ENCODE measurements at places on chromosomes 1 and 21.
A peak's percentile ranks its signal among the peaks of the same experiment; 100 is the strongest.

GRCh38 chr1:64488862-64489261, 18.9 kb downstream of the CACHD1 start:
- DNase-seq, result no peak

DNA sequence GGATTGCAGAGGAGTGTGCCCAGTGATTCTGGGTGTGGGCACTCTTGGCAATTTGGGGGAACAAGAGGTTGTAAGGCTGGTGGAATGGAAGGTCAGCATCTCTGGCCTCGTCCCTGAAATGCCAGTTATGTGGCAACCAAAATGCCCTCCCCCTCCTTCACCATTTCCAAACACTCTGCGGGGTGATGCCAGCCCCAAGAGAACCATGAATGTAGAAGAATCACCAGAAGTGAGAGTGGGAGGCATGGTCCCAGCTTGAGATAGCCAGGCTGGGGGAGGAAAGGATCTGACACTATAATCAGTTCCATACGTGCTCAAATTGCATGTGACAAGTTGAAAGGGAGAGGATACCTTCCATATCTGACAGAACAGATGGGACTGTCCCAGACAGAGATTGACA, 88.7 kb upstream of the EDN2 start:
- no peak for DNase-seq

DNA sequence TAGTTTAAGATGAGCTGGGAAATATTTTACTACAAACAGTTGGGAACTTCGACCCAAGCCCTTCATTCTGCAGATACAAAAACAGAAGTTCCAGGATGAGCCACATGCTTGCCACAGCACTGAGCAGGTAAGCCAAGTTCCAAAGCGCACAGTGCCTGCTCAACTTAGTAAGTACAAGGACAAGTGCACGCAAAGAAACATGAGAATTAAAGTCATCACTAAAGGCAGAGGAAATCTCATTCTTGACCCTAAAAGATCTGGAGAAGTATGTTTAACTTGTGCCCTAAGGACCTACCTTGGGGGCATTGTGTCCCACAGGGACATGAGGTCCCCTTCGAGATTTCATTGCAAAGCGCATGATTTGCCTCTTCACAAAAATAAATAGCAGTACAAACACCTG, 1.2 kb upstream of the UBAP2L start:
- DNase-seq, result no peak

GRCh38 chr21:43717166-43717853, 1.6 kb upstream of the PDXK start:
- DNase-seq, result no peak

DNA sequence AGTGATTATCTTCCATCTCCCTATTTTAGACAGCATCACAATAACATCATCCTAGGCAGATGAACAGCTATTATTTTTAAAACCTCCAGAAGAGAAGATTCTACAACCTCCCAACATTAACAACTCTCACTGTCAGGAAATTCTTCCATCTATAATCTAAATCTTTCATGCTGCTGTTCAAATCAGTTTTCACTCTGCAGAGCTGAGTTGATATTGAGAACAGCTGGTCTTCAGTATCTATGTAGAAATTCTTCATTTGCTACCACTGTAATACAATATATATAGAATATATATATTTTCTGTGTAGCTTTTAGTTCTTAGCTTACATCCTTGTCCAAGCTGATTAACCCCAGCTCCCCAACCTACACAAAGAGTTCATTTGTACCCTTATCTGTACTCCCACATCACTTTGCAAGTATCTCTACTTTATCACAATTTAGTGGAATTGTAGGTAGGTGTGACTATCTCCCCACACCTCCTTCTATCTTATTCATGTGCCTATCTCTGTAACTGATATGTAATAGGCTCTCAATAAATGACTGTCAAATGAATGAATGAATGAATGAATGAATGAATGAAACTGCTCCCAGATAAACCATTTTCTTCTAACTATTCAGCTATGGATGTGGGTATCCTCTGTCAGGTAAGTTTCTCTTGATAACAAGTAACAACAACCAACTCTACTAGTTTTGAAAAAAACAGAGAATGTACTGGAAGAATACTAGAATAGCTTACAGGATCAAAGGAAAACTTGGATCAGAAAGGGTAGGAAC, 37.4 kb upstream of the PKN2 start:
- DNase-seq, result no peak

DNA sequence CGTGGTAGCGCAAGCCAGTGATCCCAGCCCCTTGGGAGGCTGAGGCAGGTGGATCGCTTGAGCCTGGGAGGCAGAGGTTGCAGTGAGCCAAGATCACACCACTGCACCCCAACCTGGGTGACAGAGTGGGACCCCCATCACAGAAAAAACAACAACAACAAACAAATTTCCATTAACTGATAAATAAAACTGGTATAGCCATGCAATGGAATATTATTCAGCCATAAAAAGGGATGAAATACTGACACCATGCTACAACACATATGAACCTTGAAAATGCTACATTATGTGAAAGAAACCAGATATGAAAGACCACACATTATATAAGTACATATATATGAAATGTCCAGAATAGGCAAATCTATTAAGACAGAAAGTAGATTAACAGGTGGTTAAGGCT, 12.0 kb downstream of the CLCC1 start:
- DNase-seq, result no peak

DNA sequence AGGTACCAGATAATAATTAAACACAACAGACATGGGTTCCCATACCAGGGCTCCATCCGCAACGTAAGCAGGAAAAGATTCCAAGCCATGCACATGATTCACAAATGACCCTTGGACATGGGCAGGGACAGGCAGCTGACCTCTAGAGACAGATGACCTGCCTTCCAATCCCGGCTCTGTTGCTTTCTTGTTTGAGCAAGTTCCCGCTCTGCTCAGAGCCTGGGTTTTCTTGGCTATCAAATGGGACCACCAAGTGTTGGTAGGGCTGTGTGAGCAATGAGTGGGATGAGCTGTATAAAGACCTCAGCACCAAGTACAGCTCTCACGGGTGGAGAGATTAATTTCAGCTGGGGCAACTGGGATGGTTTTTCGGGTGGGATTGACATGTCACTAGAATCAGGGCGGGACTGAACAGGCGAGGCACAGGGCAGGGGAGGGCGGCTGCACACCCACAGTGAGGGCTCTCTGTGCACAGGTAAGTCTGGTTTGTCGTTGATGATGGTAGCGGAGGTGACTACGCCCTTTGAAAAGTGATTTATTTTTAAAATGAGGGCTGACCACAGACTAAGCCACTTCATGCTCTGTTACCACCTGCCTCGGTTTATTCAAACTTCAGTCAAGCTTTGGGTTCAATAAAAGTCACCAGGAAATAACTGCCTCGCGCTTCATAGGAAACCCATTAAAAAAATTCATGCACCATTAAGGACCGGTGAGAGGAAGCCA, 57.5 kb upstream of the IFFO2 start:
- DNase-seq, result no peak

DNA sequence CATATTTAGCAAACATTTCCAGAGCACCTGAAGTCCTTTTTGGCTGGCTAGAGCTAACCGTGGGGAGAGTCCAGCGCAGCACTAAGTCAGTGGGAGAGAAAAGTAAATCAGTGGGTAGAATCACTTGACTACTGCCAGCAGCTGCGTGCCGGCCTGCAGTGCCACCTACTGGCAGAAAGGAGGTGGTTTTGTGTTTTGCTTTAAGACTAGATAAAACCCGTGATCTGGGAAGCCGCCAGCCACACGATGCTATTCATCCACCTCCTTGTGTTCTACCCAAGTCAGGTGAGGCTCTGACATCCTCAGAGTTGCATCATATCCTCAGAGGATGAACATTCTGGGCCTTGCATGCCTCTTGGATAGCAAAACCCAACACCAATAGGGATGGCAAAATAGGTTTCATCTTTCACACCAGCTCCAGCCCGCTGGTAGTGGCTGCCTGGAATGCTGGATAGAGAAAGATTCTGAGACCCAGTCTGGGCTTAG, 14.1 kb upstream of the HEYL start:
- DNase-seq, result peak; percentile 56

DNA sequence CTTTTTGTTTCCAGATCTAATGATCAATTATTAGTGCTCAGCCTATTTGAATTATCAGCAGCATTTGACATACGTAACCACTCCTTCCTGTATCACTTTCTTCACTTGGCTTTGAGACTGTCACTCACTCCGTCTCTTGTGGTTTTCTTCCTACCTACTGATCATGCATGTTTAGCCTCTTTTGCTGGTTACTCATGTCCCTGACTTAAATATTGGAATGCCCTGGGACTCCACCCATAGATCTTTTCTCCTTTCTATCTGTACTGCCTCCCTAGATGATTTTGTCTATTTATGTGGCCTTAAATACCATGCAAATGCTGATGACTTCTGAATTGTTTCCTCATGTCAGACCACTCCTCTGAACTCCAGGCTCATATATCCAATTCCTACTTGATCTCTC, 57.7 kb upstream of the PDE4B start:
- DNase-seq, result no peak

DNA sequence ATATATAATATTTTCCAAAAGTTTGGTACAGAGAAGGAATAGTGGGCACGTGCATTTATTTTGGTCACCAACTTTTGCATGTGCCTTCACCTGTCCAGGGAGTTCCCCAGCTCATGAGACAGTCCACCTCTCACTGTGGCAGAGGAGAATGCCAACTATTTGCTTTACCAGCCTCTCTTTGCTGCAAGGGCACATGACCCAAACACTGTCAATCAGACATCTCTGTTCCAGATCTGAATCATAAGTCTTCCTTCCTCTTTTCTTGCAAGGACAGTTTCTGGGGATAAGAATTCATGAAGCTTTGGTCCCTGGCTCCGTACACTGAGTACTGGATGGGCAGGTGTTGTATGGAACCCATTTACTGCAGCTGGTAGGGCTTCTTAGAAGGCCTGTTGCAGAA, 38.6 kb downstream of the C1orf87 start:
- DNase-seq, result no peak

DNA sequence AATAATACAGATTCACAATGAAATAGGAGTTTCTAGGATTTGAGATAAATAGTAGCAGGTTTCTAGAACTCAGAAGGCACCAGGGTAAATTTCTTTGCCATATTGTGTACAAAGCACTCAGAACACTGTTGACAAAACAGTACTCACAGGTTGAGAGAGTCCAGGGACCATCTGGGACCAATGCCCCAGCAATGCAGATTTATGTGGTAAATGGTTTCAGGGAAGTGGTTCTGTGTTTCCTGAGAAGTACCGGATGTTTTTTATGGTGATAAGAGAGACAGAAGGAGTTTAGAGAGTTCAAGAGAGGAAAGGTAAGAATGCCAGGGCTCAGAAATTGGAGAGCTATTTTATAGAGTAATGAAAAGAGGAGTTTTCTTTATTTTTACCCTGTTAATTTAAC, 29.6 kb upstream of the DIPK1A start:
- no peak for DNase-seq

- DNase-seq, result no peak
These were observed 21.4 kb downstream of the AHCYL1 start for GRCh38 chr1:110005971-110006370.

DNA sequence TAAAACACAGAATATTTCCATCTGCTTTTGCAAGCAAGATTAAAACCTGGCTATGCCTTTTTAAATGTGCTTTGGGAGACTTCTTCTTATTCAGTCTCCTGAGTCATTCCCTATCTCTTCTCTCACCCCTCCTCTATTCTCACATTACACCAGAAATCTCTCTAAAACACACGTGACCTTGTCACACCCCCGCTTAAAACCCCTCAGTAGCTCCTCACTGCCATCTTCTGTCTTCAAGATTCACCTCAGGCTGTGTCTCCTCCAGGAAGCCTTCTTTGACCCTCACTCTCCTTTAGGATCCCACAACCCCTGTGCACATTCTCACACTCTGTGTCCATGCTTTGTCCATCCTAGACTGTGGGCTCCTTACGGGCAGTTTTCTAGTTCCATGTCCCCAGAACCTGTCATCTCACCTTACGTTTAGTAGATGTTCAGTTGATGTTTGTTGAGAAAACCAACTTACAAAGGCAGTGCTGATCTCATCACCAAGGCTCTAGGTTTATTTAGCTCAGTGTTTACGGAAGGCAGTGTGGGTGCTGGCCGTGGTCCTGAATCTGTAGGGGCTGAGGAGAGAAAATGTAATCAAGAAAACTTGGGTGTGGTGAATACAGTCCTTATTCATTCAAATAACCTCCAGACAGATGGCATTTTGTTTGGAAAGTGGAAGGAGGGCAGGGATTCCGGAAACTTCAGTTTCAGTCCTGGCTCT, 143.5 kb downstream of the DMRTA2 start:
- no peak for DNase-seq

- DNase-seq, result no peak
These were observed 26.2 kb upstream of the A3GALT2 start for GRCh38 chr1:33346927-33347649.

DNA sequence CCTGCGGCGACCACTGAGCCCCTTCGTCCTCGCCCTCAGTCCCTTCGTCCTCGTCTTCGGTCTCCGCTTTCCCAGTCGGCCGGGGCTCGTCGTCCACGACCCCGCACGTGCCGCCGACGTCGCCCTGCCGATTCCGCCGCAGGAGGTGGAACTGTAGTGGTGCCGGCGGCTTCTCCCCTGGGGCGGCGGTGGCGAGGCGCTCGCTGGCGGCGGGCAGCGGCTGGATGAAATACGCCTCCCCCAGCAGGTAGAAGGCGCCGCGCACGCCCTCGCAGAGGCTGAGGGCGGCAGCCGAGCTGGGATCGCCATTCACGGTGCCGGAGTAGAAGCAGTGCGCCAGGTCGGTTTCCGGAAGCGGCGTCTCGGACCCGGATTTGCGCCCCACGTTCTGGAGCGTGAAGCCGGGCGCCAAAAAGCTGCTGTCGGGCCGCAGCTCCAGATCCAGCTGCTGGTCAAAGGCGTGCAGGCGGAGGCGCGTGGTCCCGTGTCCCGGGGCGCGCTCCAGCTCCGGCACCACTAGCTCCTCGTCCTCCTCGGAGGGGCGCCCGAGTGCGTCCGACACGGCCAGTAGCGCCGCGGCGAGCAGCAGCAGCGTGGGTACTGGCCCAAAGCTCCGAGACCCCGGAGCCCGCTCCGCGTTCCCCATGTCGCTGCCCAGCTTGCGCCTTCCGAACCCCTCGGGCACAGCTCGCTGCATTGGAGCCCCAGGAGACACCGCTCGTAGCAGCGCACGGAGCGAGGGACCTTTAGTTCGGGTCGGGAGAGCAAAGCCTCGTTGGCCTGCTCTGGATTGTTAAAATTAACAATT, 747 bp downstream of the ADAMTS1 start:
- DNase-seq, result no peak

DNA sequence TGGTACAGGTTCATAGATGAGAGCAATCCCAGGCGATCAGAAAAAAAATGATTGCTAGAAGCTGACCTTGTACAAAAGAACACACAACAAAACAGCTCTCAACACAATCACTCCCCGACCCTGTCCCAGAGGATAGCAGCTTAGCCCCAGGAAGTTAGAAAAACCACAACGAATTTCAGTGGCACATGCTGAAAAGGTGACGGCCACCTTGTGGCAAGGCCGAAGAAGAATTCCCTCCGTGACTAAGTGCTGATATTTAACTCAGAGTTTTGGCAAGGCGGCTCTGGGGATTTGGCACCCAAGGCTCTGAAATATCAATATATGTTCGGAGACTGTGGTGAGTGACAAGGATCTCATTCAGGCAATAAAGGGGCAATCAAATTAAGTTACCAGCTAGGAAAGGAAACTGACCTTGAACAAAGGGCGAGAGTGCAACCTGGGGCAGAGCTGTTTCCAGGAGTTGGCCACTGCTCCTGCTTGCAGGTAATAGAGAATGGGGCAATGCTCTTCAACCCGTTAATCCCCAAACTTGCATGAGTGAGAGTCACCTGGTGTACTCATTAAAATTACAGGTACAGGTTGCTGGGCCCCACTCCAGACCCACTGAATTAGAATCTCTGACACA, 96.2 kb downstream of the BEND5 start:
- no peak for DNase-seq

Data from stimulated activated CD8-positive, alpha-beta memory T cell treated with anti-CD3 and anti-CD28 coated beads, Interleukin-15, amount 100 ng/mL, for 1 hour (primary cell).